Aorta (tissue), 5 donors: ENCODE measurements at places on chromosomes 2 and 18. TPM values are rescaled to one million over a fixed set of nuclear protein-coding genes. Genes with fewer than 3 reads are reported as not detected.

- DNase-seq, result peak; percentile 41
Observed at GRCh38 chr2:240620149-240620731, 5.0 kb upstream of the GPR35 start.

GRCh38 chr2:117470311-117471095 is 344.0 kb upstream of the DDX18 start:
- DNase-seq, result no peak

DNA sequence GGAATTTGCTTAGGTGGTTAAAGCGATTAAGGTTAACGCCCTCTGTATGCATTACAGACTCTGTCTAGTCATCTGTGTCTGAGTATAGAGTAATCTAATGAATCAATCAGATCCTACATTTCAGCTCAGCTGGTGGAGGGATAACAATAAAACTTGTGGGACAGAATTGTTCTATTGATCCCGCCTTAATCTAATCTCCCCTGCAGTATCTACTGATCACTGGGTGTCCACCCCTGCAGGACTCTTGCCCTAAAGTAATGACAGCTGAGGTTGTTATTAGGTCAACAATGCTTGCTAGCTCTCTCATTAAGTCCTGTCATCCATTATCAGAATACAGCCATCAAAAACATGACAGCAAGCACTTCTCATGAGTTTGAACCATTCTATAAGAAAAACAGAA is 462.6 kb upstream of the TMEFF2 start:
- DNase-seq, result no peak

- DNase-seq, result peak; percentile 63
Observed at GRCh38 chr18:48580782-48581181, 42.0 kb downstream of the CTIF start.

- no peak for DNase-seq
Observed at GRCh38 chr2:172169611-172170010, 66.9 kb upstream of the DLX2 start.

DNA sequence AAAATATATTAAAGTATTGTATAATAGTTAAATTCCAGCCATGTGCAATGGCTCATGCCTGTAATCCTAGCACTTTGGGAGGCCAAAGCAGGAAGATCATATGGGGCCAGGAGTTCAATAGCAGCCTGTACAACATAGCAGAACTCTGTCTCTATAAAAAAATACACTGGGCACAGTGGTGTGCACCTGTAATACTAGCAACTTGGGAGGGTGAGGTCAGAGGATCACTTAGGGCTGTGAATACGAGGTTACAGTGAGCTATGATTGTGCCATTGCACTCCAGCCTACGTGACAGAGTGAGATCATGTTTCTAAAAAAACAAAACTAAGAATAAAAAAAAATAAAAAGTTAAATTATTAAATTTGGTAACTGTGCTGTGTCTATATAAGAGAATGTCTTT is 36.1 kb downstream of the ZRANB3 start:
- DNase-seq, result no peak

The CLEC4F gene
- total RNA-seq, result 0.72 TPM

The PLB1 gene
- 16.3 TPM for total RNA-seq

The LIMS2 gene
- total RNA-seq, result 248 TPM
